ENCODE measurements at places on chromosomes 3 and 15. TPM values are rescaled to one million over a fixed set of nuclear protein-coding genes. Genes with fewer than 3 reads are reported as not detected.

The LCTL gene
- 8.1 TPM for total RNA-seq

The TPRA1 gene
- 52.1 TPM for total RNA-seq

The RBPMS2 gene
- 0.16 TPM for total RNA-seq

The CFAP92 gene
- total RNA-seq, result 0.61 TPM

The RPP25 gene
- 33.1 TPM for total RNA-seq

The ITIH1 gene
- not detected for total RNA-seq

The ANKRD28 gene
- 136 TPM for total RNA-seq

The CTXN2 gene
- total RNA-seq, result not detected

Data from A375 (cell line).